Stimulated activated CD8-positive, alpha-beta memory T cell treated with anti-CD3 and anti-CD28 coated beads, Interleukin-4, amount 100 ng/mL, for 24 hours (primary cell): ENCODE measurements at places on chromosomes 2 and 18.

- no peak for DNase-seq
Measured at GRCh38 chr2:113274432-113274831, 4.3 kb downstream of the PAX8 start.

DNA sequence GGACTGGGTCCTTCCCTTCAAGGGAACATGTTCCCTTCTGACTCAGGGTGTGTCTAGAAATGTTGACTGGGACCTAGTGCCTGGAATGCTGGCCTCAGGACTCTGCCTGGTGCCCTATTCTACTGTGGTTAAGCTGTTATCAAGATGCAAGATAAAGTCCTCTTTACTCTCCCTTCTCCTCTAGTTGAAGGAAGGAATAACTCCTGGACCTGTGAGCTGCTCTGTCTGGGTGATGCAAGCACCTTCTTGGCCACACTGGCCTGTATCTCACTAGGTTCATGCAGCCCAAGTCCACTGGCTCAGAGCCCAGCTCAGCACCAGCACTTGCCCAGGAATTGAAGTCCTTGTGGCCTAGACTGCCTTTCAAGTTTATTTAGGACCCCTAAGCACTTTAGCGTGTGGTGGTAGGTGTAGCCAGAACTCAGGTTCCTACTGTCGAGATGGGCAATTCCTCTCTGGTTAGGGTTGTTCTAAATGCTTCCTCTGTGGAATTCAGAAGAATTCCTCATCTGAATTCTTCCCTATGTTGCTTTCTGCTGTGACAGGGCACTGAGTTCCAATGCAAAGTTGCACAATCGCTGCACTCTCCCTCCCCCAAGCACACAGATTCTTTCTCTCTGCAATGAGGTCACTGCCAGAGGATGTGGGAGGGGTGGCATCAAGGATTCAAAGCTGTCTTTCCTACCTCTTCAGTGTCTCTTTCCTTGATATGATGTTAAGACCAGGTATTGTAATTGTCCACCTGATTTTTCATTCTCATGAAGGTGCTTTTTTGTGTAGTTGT, 54.7 kb downstream of the VWC2L start:
- no peak for DNase-seq

DNA sequence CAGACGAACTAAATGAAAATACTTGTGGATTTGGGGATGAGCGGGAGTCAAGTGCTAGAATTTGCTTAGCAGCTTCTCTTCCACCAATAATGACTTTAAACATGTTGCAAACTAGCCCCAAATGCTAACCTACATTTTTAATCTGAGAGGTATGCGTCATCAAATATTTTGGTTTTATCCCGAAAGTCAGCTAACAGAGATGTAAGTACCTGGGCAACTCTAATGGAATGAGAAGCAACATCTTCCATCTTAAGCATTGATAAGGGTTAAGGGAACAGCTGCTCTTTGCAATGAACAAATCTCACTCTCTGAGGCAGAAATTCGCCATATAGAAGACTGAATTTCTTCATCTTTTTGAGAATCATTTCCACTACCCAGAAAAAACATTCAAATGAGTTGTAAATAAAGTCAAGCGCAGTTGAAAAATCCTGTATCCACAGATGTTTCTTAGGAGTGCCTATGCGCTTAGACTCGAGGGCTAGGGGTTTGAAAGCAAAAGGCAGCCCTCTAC, 926 bp upstream of the YPEL5 start:
- DNase-seq: no peak

DNA sequence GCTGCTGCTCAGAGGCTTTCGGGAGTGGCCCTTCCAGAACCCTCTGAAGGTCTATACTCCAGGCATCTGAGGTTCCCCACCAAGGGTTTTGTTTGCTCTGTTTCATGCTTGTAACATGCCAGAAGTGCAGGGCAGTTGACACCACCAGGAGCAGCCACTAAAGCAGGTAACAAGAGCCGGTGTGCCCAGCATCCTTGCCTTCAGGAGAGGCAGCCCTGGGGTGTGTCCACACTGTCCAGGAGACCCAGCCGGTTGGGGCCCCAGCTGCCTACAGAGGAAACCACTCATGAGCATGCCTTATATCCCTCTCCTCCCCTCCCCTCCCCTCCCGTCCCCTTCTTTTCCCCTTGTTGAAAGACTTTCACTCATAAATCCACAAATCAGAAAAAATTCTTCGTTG, 93.1 kb downstream of the CD8B2 start:
- no peak for DNase-seq

GRCh38 chr2:230106771-230107170, 38.0 kb upstream of the SLC16A14 start:
- no peak for DNase-seq

DNA sequence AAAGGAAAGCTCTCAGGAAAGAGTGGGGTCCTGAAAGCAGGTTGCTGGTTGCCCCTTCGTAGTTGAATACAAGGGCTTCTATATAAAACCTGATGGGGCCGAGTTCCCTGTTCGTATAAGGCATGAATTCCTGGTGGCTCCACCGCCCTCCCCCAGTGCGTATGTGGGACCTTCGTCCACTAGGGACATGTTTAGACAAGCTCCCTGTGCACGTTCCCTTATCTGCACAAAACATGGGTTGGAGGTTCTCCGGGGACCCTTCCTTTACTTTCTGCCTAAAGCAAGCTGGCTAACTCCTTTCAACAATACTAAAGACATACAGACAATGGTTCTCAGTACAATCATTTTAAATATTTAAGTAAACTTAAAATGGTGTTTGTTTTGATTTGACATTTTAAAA, 8.0 kb downstream of the CLUL1 start:
- no peak for DNase-seq

GRCh38 chr2:95391641-95392310, 10.7 kb upstream of the FAHD2A start:
- DNase-seq: no peak

GRCh38 chr2:42881732-42882131, 89.3 kb upstream of the HAAO start:
- no peak for DNase-seq

- DNase-seq: no peak
Measured at GRCh38 chr18:61703508-61703907, 189.3 kb downstream of the RNF152 start.

- no peak for DNase-seq
Measured at GRCh38 chr2:98091738-98092137, 4.8 kb downstream of the VWA3B start.

- no peak for DNase-seq
Measured at GRCh38 chr2:165874445-165875039, 79.0 kb downstream of the TTC21B start.

DNA sequence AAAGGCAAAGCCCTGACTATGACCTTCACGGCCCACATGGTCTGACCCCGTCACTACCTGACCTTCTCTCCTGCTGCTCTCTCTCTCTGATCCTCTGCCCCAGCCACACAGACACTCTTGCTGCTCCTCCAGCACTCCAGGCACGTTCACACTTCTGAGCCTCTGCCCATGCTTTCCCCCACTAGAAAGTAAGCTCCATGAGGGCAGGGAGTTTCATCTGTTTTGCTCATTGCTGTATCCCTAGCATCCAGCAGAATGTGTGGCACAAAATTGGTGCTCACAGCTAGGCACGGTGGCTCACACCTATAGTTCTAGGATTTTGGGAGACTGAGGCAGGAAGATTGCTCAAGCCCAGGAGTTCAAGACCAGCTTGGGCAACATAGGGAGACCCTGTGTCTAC, 52.5 kb upstream of the STPG4 start:
- DNase-seq: no peak

- DNase-seq: no peak
Measured at GRCh38 chr18:80241919-80242777, 5.2 kb downstream of the PARD6G start.

GRCh38 chr18:1383465-1383864, 478.8 kb downstream of the ADCYAP1 start:
- no peak for DNase-seq

DNA sequence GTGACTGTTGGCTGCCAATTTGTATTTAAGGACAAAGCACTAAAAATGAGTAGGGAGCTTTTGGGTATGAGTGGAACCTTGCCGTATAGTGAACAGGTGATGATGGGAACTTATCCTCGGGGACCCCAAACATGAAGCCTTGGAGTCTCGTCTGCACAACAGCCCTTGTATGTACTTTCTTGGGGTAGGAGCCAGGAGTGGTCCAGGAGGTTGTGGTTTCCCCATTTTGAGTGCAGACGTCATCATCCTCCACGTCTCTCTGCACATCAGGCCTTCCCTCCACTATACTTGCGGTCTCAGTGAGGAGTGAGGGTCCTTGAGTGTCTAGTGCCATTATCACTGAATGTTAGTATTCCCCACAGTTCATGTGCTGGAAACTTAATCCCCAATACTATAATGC, 101.5 kb upstream of the HS6ST1 start:
- no peak for DNase-seq

DNA sequence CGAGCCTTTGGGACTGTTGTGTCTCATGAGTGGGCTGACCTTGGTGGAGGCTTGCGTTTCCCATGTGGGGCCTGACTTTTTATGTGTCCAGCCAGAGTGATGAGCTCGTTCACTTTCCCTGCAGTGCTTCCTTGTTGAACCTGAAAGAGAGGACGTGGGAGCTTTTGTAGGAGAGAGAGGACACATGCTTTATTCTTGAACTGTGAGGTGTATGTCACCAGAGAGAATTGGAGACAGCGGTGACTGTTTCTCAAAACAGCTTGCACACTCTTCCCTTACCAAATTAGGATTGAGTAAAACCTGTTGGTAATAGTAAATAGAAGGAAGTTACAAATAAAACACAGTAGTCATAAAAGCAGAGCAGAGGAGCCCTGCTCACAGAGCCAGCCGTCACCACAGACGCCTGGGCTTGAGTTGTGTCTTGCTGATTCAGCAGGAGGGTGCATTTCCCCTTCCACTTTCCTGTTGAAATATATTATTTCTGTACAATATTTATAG, 60.7 kb downstream of the INPP4A start:
- no peak for DNase-seq

DNA sequence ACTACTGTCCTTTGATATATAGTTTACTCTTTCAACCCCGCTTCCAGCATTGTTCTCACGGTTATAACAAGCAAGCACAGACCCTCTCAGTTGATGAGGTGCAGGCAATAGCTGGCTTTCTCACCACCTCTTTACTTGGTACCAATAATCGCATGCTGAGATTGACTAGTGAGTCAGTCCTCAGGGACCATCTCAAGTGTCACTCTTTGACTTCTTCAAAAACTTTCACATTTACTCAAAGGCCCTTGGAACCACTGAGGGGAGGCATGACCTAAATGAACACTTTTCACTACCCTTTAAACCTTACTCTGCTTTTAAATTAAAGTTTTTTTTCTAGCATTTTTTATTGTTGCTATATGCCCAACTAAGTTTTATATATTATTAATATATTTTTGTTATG, 101.8 kb downstream of the DAW1 start:
- no peak for DNase-seq

DNA sequence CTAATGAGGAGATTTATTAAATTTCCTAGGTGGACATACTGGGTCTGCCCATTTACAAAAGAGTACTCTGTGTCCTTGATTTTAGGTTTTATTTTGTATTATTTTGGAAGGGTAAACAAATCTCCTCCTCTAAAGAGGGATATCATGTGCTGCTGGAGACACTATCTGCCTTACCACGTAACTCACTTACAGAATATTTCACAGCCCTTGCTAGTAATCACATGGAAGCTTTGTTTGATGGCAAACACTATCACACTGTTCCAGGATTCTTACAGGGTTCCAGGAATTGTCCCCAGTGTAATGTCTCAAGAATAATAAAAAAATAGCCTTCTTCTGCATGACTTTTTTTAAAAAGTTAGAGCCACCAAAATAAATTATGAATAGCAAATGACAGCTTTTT, 29.2 kb upstream of the ACVR1C start:
- no peak for DNase-seq

GRCh38 chr2:85785871-85786270, 32.1 kb downstream of the ATOH8 start:
- no peak for DNase-seq

DNA sequence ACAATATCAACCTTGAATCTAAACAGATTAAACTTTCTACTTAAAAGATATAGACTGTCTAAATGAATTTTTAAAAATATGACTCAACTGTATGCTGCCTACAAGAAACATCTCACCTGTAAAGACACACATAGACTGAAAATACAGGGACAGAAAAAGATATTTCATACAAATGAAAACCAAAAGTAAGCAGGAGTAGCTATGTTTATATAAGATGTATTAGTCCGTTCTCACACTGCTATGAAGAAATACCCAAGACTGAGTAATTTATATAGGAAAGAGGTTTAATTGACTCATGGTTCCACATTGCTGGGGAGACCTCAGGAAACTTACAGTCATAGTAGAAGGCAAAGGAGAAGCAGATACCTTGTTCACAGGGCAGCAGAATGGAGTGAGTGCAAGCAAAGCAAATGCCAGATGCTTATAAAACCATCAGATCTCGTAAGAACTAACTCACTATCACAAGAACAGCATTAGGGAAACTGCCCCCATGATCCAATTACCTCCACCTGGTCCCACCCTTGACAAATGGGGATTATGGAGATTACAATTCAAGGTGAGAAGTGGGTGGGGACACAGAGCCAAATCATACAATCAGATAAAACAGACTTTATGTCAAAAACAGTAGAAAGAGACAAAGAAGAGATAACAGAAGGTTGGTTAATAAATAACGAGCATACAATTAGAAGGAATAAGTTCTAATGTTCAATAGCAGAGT, 214.4 kb upstream of the SLC39A10 start:
- no peak for DNase-seq

DNA sequence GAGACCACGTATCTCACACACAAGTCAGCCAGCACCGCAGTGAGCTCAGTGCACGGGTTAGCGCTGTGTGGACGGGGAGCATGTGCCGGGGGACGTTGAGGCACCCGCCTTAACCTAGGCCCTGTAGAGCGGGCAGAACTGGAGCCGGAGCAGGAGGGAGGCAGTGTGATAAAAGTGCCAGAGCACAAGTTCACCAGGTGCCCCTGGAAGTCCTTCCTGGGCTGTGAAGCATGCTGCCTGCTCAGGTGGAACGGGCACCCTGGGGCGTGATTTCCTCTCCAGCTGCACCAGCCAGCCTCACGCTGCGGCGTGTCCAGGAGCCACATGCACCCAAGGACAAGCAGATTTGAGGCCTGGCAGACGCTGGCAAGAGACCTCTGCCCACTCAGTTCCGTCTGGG, 50.3 kb downstream of the ITGB1BP1 start:
- no peak for DNase-seq

GRCh38 chr2:114450639-114451038, 8.2 kb downstream of the DPP10 start:
- no peak for DNase-seq

GRCh38 chr2:235005023-235005422, 53.2 kb downstream of the SH3BP4 start:
- no peak for DNase-seq

- no peak for DNase-seq
Measured at GRCh38 chr2:160828076-160828475, 332.2 kb upstream of the TANK start.
